ENCODE measurements at places on chromosomes 3 and 15.
A peak's percentile ranks its signal among the peaks of the same experiment; 100 is the strongest.

DNA sequence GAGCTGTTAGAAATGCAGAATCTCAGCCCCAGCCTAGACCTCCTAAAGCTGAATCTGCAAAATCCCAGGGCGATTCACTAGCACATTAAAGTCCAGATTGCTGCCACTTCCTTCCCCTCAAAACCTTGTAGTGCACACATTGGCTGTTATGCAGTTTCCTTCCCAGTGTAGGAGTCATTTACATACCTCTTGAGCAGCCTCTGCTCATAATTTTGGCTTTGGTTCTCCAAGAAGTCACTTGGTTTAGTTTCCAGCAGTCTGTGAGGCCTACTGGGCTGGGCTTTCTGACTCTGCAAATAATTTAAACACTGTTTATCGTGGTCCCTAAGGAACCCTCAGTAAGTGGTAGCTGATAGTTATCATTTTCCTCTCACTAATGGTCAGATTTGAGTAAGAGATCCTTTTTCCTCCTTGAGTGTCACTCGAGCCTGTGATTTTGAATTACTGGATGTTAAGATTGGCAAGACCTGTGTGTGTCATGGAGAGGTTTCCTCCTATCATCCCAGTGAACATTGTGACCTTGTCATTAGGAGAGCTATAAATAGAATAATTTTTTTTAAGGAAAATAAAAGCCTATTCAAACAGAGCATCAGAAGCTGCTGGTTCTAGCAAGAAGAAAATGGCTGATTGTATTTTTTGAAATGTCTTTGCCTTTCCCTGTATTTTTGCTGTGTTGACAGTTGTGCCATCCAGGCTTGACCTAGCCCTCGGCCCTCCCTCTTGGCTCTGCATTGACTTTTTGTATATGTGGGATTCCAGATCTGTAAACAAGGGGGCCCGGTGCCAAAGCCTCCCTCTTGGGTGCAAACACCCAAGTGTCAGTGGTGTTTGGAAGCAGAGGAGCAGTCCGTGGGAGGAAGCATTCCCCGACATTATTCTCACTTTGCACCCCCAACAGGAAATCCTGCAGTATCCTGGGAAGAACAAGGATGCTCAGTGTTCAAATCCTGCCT, 134.8 kb upstream of the ANKRD28 start:
- no peak for DNase-seq

GRCh38 chr3:46456118-46456517, 8.6 kb downstream of the LTF start:
- DNase-seq, result no peak

GRCh38 chr3:135311699-135312098, 516.6 kb downstream of the EPHB1 start:
- DNase-seq, result no peak

DNA sequence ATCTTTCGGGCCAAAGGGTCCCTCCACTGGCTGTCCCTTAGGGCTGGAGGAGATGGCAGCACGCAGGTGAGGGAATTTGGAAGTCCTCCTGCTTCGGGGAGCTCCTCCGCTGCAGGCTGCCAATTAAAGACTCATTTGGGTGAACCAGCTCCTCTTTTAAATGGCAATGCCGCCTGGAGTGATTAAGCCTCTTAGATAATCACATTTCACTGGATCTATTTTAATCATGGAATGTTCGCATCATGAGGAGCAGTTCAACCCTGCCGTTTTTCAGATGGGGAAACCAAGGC, 117.9 kb downstream of the LIPC start:
- DNase-seq, result no peak

GRCh38 chr3:114223143-114223542, 14.2 kb downstream of the ZNF80 start:
- peak; percentile 35 for DNase-seq

DNA sequence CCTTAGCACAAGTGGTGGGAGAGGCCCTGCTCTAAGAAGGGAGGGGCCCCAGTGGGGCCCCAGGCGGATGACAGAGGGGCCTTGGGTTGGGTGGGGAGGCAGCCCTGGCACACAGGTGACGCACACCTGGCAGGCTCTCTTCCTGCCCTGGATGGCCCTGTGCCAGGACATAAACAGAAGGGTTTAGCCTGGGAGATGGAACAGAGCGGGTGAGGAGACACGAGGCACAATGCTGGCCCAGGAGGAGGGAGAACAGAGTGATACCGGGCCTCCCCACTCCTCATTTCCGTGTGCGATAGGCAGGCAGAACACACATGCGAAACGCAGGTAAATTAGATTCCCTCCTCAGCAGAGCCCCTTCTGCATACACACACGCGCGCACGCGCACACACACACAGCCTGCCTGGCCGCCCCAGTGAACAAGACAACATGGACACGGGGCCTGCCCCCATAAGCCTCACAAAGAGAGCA, 39.8 kb downstream of the IDH2 start:
- no peak for DNase-seq

Measured in cardiac fibroblast (primary cell).